Ascending aorta (tissue), 2 donors: ENCODE measurements at places on chromosomes 1 and 21. TPM values are rescaled to one million over a fixed set of nuclear protein-coding genes. Genes with fewer than 3 reads are reported as not detected.
A peak's percentile ranks its signal among the peaks of the same experiment; 100 is the strongest.

DNA sequence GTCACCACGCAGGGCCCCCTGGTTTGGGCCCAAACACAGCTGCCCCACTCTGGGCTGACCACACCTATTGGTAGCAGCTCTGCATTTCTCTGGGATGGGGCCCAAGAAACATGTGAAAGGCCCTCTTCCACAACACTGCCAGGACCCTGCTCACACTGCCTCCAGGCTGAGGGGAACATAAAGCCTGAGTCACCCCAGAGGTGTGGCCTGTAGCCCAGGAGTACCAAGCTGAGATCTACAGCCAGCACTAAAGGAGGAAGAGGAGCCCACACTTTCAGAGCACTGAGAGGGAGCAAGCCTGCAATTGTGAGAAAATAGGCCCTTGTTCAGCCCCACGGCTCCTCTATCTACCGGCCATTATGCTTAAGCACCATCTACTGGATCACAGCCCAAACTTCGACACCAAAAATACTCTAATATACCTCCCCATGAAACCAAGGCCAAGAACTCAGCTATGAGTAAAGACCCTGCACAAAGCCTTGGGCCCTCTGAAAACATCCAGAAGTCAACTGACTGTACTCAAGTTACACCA, 14.4 kb upstream of the OR2T10 start:
- no peak for DNase-seq

- no peak for DNase-seq
Measured at GRCh38 chr1:67784545-67785186, 48.6 kb downstream of the GNG12 start.

TMPRSS15 gene
- not detected for total RNA-seq

GRCh38 chr1:233665575-233666270, 51.8 kb downstream of the KCNK1 start:
- no peak for DNase-seq

FBXO44 gene
- 62.7 TPM for total RNA-seq

- no peak for DNase-seq
Measured at GRCh38 chr1:8423692-8424538, 106.0 kb downstream of the SLC45A1 start.

CD1D gene
- total RNA-seq = not detected

TRIM63 gene
- not detected for total RNA-seq

DNA sequence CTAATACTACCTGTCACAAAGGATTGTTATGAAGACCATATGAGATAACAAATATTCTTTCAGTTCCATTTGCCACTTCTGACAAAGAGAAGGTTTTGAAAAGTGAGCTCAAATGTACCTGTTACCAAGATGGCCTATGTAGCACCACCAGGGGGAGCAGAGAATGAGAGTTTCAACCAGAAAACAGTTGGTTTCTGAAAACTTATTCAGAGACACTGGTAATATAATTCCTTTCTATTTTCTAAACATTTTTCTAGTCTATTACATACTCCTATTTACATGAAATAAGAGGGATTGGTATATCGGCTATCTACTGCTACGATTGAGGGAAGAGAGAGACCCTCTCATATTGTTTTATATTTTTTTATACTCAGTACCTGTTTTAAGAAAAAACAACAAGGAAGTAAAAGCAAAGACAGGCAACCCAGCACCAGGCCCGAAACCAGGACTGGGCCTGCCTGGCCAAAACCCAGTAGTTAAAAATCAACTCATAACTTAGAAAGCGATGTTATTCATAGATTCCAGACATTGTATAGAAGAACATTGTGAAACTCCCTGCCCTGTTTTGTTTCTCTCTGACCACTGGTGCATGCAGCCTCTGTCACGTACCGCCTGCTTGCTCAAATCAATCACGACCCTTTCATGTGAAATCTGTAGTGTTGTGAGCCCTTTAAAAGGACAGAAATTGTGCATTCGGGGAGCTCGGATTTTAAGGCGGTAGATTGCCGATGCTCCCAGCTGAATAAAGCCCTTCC, 48.3 kb downstream of the IL23R start:
- DNase-seq = no peak

- peak; percentile 43 for DNase-seq
Measured at GRCh38 chr21:46206163-46207005, 22.1 kb upstream of the SPATC1L start.

- DNase-seq = no peak
Measured at GRCh38 chr1:21290546-21290944, 282 bp upstream of the ECE1 start.

TCHHL1 gene
- total RNA-seq = not detected

DNA sequence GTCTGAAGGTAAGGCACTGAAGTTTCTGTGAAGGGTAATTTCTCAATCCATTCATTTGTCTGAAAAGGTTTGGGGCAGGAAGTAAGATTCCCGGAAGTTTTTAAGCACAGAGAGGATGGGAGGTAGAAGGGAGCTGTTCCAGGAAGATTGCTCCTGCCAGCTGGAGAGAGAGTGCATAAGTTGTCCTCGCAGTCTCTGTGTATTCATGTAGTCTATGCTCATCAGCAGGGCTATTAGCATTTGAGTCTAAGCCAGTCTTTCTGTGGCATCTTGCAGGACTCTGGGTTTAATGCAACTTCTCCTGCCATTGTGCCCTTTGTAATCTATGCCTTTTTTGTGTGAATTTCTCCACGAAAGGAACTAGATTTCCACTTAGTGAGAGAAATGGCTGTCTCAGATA, 140.8 kb upstream of the FGGY start:
- no peak for DNase-seq

GRCh38 chr1:206098242-206098919, 18.8 kb downstream of the AVPR1B start:
- no peak for DNase-seq

- no peak for DNase-seq
Measured at GRCh38 chr21:17389311-17389710, 123.5 kb upstream of the CXADR start.

DNA sequence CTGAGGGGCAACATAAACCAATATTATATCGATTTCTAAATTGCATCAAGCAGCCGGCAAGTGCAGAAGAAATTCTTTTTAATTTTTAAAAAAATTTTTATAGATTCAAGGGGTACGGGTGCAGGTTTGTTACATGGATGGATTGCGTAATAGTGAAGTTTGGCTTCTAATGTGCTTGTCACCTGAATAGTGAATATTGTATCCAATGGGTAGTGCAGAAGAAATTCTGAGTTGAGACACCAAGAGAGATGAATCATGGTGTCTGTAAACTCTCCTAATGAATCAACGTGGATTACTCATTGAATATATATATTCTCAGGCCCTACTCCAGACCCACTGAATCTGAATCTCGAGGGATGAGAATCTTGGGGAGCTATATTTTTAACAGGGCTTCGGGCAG, 253.7 kb upstream of the FOXD3 start:
- no peak for DNase-seq

DNA sequence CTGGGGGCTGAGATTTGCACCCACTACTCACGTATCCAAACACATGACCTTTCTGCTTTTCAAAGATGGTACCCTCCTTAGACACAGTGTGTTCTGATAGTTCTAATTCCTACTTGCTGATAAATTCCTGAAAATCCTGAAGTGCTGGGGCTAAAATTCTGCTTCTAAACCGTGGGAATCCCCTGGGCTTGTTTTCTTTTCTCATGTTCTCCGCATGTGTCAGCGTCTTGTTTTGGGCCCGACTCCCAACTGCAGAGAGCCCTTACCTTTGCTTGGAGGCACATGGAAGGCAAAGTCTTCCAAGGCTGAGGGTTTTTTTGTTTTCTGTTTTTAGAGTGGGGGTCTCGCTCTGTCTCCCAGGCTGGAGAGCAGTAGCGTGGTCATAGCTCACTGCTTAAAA, 27.2 kb downstream of the PSMG1 start:
- no peak for DNase-seq

DNA sequence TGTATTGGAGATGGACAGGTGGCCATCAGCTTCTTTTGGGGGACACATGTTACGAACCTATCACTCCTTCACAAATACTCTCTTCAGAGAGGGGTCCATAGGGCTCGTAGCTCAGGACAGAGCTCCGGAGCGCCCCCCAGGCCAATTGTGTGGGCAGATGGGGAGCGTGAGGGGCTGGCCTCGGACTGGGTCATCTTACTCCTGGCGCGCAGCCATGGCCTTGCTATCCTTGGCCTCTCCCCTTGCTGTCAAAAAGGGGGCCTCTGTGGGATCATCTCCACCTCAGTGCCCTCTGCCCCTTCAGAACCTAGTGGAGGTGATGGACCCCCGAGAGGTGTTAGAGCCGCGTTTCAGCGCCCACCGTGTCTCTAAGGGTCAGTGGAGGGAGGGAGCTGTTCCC, 35.0 kb downstream of the ATP5PO start:
- DNase-seq = no peak

DNA sequence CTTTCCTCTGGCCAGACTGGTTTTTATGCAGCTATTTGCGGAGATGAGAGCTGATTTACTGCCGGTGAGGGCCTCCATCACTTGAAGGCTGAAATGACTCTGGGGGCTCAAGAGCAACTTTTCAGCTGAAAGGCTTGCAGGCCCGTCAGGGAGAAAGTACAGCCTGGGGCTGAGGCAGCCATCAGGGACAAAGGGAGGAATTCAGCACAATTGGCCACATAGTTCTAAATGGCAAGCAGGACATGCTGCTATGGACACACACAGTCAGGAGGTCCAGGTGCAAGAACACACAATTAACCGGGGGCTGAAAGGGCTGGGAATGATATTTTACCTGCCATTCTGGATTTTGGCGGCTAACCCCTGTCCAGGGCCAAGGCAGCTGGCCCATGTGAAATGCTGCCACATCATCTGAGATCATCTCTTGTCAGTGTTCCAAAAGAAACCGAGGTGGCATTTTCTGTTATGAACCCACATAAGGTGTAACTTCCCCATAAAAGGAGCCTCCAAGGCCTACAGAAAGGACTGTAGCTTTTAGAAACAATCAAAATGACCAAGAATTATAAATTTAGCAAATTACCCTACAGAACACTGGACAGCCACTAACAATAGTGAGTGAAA, 58.2 kb downstream of the LMX1A start:
- DNase-seq = no peak

NBPF6 gene
- total RNA-seq = not detected

DNA sequence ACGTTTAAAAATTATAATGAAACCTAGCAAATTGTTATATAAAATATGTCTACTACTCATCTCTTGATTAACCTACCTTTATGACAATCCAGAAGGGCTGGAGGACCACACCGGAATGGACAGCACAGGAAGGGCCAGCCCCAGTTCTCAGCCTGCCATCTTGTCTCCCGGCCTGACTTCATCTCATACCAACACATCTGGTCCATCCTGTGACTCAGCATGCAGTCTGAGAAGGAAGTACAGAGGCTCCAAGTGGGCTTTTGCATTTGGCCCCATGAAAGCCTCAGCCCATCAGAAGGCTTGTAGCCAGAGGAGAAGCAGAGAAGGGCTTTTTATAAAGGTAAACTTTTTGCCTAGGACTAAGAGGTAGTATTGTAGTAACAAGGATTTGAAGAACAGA, 436.6 kb downstream of the MRPL39 start:
- DNase-seq = no peak
